ENCODE measurements at places on chromosomes 2 and 18.
A peak's percentile ranks its signal among the peaks of the same experiment; 100 is the strongest.

- no peak for DNase-seq
These were observed 48.5 kb upstream of the THOC1 start for GRCh38 chr18:316393-316792.

- peak; percentile 76 for DNase-seq
These were observed 1.5 kb upstream of the NR4A2 start for GRCh38 chr2:156333951-156334495.

DNA sequence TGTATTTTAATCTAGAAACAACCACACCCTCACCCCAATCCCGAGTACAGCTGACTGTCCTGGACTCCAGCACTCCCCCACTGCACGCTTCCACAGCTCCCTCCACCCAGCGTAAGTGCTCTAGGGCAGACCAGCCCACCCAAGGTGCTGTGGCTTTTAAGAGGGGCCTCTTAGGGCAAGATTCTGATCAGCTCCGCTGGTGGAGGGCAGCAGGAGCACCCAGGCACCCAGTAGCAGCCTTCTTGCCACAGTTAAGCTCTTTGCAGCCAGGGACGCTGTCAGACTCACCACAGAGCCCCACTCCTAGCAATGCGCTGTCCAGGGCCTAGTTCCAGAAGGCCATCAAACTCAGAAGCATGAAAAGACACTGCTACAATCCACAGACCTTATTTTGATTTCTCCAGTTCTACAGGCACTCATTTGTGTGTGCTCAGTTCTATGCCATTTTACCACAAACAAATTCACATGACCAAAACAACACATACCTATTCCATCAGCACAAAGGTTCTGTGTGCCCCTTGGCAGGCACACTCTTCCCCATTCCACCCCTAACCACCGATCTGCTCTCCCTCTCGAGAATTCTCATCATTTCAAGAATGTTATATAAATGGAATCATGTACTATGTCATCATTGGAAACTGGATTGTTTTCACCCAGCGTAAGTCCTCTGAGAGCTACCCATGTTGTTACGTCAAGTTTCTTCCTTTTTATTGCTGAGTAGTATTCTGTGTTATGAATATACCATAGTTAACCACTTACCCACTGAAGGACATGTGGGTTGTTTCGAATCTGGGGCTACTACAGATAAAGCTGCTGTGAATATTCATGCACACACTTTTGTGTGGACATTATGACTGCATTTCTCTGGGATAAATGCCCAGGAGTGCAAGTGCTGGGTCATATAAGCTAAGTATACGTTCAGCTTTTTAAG lies 40.4 kb downstream of the PTPN2 start:
- no peak for DNase-seq

DNA sequence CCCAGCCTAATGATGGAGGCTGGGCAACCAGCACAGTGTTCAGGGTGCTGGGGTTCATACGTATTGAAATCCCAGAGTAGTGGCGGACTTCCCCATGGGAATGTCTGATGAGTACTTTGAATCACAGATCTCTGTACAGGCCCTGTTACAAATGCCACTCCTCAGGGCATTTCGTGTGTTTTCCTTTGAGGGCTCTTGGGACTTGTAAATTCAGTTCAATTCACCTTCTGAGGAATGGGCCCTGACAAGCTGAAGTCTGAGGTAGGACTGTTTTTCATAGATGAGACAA lies 288 bp upstream of the RDH14 start:
- no peak for DNase-seq

GRCh38 chr2:107362993-107363392 lies 463.7 kb upstream of the RGPD4 start:
- no peak for DNase-seq

- DNase-seq, result no peak
These were observed 190.8 kb downstream of the RTP5 start for GRCh38 chr2:242060212-242060835.

DNA sequence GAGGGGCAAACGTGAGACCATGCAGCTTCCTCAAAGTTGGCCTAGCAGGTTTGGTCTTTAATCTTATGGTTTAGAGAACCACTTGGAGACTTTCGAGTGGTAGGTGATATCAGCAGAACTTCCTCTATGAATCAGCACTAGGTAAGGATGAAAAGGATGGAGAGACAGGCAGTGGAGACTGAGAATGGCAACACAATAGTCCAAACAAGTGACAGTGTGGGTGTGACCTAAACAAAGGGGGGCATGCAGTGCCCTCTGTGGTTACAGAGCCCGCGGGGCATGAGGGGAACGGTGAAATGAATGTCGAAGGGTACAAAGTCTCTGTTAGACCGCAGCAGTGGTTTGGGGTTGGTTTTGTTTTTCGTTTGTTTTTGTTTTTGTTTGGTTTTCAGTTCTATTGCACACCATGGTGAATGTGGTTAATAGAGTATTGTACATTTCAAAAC lies 143.9 kb downstream of the L3MBTL4 start:
- DNase-seq, result no peak

- DNase-seq, result no peak
These were observed 80.9 kb downstream of the ASAP2 start for GRCh38 chr2:9287400-9288045.

- no peak for DNase-seq
These were observed 20.8 kb upstream of the MYO3B start for GRCh38 chr2:170157025-170157684.

GRCh38 chr2:126999106-126999756 lies 100.5 kb downstream of the TEX51 start:
- DNase-seq, result no peak

DNA sequence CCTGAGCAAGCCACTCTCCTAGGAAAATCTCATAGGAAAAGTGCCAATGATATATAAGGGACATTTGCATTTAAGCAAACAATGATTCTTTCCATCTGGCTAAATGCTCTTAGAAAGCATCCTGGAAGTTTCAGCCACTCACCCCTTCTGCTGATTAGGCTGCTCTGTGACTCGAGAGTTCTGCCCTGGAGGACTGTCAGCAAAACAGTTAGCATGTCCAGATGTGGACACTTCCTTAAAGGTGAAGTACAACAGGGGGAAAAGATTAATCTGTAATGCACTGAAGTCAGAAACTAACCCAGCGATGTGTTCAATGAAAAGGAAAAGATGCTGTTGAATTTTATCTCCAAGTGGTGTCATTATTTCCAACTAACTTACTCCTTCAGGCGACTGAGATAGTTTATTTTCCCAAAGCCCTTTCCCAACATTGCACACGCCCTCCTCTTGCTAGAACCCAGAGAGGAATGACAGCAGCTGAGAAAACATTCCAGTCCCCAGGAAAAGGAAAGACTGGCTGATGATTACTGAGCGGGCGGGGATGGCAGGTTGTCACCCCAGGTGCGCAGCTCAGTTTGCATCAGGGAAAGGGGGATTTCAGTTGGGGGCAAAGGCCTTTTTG lies 214.0 kb downstream of the SS18 start:
- no peak for DNase-seq

GRCh38 chr2:64635976-64636911 lies 17.5 kb downstream of the SERTAD2 start:
- no peak for DNase-seq

Data from activated gamma-delta T cell (primary cell).